ENCODE measurements at places on chromosomes 7 and 10.

DNA sequence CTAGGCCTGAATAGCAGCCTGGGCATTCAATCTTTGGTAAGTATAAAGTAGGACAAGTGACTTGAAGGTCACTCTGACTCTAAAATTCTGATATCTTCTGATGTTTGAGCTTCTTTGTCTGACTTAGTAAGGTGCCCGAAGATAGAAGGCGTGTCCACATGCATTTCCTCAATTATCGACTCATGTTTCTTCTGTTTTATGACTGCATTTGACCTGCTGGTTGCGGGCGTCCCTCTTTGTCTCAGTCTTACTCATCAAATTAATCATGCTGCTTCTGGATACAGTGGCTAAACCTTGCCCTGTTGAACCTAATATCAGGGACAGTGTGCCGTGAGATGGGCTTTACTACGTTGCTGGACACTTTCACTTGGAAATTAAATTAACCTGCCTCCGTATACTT lies 534.1 kb downstream of the SDK1 start:
- DNase-seq: no peak

- DNase-seq: no peak
These were observed 4.8 kb upstream of the HILPDA start for GRCh38 chr7:128450913-128451312.

DNA sequence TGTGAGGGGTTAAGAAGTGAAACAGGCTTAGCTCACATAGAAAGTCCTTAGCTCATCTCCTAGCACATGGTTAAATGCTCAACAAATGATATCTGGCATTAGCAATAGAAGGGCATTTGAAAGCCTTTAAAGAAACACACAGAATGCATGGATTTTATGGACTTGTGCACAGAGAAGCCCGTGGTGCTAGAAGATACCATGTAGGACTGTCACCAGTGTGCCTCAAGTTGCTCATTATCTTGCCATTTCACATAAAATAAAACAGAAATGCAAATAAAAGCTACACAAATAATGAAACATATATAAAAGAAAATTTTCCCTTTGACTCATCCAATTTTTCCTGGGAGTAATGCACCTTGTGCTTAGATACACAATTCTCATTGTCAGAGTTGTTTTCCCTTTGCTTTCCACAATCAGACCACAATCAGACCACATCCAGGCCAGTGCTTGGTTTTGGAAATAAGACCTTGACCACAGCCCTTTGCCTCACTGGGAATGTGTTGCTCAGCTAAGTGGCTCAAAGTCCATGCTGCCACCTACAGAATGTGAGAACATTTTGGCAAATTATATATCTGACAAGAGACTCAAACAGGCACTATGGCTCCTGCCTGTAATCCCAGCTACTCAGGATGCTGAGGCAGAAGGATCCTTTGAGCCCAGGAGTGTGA lies 9.5 kb upstream of the WDR11 start:
- DNase-seq: no peak

DNA sequence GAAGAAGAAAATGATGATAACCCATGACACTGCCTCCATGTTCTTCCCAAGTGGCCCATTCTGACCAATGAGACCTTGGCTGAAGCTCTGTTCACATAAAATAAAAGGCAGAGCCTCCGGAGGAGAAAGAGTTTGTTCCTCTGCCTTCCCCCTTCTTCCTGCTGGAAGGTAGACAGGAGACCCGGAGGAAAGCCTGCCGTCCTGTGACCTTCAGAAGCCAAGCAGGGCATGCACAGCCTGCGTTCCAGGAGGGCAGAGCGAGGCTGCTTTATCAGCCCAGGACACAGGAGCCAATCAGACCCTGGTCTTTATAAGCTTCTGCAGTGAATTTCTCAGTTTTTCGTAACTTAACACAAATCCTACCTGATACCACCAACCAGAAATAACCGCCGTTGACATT lies 8.6 kb upstream of the GRID1 start:
- no peak for DNase-seq

DNA sequence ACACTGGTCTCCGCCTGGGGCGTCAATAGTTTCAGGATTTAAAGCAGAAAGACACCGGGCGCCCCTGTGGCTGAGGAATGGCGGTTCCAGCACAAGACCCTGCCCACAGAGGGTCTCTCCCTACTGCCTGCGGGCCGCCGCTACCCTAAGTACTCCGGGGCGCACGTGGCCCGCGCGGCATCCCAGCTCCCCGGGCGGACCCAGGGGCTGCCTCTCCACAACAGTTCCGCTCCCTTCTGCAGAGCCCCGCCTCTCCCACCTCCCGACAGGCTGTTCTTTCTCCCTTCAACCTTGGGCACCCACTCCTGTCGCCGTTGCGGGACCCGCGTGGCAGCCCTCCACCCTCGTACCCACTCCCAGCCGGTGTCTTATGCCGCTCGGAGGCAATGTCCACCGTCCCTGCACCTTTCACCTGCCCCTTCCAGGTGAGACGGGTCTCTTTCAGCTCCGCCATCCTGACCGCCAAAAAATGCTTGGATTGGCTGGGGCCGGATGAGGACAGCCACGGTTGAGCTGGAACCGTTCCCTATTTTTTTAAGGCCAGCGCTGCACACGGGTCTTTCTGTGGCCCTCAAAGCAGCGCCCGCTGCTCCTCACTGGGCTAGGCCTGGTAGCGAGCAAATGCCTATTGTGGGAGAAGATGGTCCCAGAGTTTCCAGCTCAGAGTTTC lies 1.6 kb upstream of the NKX2-3 start:
- DNase-seq: no peak

- peak; percentile 8 for DNase-seq
These were observed 265.9 kb upstream of the NRP1 start for GRCh38 chr10:33600381-33600780.

DNA sequence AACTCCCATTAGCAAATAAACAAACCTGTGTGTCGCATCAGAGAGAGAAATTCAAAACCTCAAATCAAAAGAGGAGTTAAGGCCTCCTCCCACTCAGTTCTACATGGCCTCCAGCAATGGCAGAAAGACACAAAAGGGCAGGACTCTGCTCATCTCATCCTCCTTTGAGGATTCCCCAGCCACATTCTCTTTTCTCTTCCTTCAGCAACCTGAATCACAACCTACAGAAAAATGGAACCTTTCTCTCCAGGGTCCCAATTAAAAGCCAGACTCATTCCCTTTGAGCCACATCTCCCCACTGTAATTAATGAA lies 7.9 kb downstream of the OSBPL3 start:
- no peak for DNase-seq

GRCh38 chr10:17348501-17349349 lies 105.7 kb downstream of the ST8SIA6 start:
- peak; percentile 52 for DNase-seq

DNA sequence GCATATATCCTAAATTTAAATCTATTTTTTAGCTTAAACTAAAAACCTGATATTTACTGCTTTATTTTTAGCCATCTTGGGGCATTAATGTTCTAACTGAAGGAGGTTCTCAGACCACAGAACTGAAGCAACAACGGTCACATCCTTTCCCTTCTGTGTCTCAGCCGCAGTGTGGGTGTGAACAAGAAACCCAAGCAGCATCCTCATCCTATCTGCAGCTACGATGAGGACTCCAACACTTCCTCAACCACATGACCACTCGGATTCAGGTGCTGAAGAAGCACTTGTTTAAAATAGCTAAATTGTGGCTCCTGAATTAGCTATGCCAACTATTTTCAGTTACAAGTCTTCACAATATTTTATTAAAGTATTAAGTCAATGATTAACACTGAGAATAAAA lies 5.3 kb downstream of the ESYT2 start:
- DNase-seq: no peak

GRCh38 chr7:23346316-23346715 lies 47.2 kb downstream of the MALSU1 start:
- DNase-seq: no peak

DNA sequence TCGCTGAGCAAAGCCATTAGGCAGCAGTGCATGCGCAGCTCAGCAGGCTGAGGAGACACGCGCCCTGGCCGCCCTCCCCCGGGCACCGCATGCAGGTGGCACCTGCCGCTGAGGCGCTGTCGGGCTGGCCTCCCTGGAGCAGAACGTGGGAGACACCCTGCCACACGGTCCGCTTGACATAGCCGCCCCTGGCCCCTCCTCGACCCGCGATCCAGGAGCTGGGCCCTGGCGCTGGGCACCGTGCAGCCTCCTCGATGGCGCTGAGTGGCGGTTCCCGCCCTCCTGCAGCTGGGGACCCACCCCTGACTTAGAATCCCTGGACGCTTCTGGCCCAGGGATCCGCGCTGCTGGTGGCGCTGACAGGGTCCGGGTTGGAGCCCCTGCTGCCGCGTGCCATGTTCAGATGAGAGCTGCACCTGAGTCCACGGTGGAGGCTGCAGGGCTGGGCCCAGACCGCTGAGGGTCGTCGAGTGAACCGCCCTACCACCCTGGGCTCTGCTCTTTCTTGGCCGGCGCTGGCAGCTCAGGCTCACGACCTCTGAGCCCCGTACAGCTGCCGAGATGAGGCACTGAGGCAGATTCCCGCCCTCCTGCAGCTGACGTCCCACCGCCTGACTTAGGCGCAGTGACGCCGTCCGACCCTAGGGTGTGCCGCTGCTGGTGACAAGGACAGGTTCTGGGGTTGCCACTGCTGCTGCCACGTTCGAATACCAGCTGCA lies 116.8 kb downstream of the OR13A1 start:
- DNase-seq: no peak

- DNase-seq: no peak
These were observed 55.9 kb upstream of the PCGF5 start for GRCh38 chr10:91164520-91165065.

DNA sequence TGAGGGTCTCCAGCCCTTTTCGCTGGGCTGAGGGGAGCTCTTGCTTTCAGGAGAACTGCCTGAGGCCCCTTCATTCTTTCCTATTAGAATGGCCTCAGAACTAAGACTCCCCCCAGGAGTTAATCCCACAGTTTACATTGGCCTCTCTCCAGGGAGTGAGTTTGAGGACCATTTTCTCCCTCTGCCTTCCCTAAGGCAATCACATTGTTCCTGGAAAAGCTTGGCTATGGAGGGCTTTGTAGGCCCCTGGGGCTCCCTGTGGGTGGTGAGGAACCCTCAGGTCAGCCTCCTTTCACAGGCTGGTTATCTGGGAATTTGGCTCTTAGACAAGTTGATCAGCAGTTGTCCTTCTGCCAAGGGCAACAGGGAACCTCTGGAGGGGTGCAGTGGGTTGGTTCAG lies 343.7 kb downstream of the RPS24 start:
- DNase-seq: no peak

DNA sequence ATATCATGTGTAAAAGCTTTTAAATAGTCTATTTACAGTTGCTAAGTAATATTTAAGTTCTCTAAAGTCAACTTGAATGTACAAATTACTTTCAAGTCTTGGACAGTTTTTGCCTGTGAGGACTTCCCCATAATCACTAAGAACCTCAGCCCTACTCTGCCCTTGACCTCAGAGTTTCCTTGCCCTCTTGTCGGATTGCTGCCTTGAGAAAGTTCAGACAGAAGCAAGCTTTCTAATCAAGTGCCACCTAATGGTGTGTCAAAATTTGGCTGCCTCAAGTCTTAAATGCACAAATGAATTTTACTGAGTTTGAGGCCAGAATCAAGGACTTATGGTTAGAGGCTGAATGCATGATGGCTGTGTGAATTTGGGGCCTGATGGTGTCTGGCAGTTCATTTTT lies 88.3 kb upstream of the KAT6B start:
- no peak for DNase-seq

DNA sequence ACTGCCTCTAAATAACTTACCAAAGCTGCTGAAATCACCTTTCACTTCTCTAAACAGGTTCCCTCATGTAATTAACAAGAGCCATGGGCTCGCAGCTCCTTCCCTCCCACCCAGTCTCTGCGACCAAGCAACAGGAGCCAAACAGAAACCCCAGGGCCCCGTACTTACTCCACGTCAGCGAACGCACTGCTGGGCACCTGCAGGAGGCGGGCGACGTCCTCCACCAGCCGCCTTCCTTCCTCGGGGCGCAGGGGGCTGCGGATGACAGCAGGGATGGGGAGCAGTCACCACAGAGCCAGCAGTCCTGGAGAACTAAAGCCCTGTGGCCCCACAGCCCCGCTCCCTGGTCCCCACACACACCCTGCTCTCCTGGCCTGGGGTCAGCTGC lies 477.0 kb downstream of the PTPRN2 start:
- DNase-seq: no peak

DNA sequence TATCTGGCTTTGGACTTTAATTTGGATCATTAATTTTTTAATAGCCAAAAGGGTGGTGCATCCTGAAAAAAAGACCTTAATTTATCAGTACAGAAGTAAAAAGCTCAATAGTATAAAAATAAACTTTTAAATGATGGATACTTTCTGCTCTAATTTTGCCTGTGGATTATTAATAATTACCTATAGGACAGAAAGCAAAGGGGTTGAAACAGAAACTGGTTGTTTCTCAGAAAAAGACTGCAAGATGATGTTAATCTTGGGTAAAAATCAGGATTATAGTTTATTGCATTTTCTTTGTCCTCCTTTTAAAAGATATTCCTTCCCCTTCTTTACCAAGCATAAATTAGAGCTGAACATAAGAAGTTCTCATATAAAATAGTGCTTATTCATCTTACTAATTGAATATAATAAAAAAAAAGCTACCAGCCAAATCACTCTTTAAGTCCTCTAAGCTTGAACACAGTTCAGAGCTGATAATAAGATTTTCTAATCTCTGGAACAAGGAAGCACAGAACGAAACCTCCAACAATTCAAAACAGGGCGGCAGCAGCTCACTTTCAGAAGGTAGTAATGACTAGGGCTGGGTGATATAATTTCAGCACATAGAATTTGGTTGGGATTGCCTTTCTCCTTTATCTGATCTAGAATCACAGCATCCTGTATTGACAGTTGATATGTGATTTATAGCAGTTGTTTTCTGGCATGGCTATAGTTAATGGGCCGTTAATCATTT lies 8.1 kb upstream of the GPR85 start:
- no peak for DNase-seq

GRCh38 chr7:148700661-148701064 lies 2.0 kb downstream of the CUL1 start:
- no peak for DNase-seq

DNA sequence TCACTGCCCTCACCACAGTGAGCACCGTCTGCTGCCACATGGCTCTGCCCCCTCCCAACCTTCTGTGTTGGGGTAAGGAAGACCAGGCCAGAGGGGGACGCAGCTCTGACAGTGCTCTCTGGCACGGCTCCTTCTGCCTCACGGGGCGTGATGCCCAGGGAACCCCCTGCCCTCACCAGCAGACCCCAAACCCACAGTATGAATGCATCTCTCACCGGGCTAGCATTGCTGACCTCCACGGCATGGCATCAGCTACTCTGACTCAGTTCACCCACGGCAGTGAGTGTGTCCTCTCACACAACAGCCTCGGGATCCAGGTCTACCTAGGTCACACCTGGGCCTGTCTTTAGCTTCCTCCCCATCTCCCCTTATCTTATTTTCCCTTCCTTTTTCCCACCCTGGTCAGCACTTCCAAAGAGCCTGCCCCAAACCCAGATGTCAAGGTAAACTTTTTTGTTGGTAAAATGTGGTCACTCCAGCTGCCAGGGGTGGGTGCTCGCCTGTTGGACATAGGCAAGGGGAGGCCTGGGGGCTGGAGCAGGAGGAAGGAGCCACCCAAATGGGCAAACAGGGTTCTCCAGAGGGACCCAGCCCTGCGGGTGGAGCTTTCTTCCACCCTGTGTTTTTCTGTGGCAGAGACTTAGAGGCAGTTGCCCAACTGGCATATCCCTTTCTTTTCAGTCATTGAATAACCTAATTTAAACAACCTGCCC lies 4.4 kb downstream of the CALML3 start:
- DNase-seq: no peak

Measured in AG09309 (cell line).